Activated CD8-positive, alpha-beta memory T cell treated with anti-CD3 and anti-CD28 coated beads, Interleukin-2, amount 50 U/mL, for 48 hours (primary cell): ENCODE measurements at places on chromosomes 1 and 21.

GRCh38 chr1:41341365-41341683 lies 19.9 kb upstream of the FOXO6 start:
- no peak for DNase-seq

GRCh38 chr1:77282187-77282865 lies 507 bp downstream of the AK5 start:
- DNase-seq: no peak

- DNase-seq: no peak
Observed at GRCh38 chr21:45471525-45472221, 66.7 kb downstream of the COL18A1 start.

DNA sequence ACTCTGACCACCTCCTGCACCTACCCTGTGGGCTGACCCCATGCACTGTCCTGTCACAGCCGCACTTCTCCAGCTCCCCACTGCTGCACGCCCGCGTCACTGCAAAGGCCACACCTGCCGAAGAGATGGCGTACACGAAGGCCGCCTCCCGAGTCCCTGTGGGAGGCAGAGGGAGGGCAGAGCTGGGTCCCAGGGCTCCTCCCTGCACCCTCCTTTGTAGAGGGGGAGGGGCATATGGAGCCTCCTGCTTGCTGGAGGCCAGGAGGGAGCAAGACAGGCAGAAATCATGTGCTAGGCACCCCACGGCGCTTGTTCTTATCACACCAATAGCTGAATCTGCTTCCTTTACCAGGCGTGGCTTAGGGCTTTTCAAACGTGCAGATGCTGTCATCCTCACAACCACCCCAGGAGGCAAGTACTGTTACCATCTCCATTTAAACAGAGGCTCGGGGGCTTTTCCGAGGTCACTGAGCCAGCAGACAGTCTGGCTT lies 21.4 kb downstream of the WNT4 start:
- no peak for DNase-seq
